ENCODE measurements at places on chromosomes 6 and 20.
A peak's percentile ranks its signal among the peaks of the same experiment; 100 is the strongest.

DNA sequence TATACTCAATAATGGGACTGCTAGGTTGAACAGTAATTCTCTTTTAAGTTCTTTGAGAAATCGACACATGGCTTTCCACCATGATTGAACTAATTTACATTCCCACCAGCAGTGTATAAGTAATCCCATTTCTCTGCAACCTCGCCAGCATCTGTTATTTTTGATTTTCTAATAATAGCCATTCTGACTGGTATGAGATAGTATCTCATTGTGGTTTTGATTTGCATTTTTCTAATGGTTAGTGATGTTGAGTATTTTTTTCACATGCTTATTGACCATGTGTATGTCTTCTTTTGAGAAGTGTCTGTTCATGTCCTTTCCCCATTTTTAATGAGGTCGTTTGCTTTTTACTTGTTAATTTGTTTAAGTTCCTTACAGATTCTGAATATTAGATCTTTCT is 66.5 kb downstream of the STK4 start:
- DNase-seq = no peak

GRCh38 chr6:165231581-165232561 is 77.5 kb downstream of the C6orf118 start:
- DNase-seq = peak; percentile 66

DNA sequence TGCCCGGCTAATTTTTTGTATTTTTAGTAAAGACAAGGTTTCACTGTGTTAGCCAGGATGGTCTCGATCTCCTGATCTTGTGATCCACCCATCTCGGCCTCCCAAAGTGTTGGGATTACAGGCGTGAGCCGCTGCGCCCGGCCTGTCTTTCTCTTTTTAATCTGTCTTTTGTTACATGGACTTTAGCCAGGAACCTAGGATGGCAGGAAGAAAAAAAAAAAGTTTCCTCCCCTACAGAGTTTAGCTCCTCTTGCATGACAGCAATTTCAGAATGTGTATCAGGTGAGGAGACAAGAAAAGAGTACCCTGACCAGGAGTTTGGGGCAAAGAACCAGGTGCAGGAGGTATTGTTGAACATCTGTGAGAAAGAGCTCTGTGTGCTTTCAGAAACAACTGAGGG is 21.4 kb upstream of the TXLNB start:
- DNase-seq = no peak

GRCh38 chr20:63061771-63062100 is 55.0 kb upstream of the BHLHE23 start:
- DNase-seq = no peak

DNA sequence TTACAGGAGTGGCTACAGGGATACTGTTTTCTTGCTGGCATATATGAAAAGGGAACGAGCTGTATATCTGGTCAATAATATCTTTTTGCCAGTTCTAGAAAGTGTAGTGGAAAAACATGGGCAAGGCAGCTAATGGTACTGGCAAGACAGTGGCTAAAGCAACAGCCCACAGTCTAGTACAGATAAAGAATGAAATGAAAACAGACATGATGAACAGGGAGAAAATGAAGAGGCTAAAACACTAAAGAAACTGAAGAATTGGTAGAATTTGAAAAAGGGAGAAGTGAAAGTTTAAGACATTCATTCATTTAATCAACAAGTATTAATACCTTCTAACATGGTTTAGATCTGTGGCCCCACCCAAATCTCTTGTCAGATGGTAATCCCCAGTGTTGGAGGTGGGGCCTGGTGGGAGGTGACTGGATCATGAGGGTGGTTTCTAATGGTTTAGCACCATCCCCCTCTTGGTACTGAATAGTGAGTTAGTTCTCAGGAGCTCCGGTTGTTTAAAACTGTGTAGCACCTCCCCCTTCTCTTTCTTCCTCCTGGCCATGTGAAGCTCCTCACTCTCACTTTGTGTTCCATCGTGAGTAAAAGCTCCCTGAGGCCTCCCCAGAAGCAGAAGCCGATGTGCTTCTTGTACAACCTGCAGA is 18.1 kb downstream of the FAM184A start:
- DNase-seq = no peak

- DNase-seq = peak; percentile 66
Measured at GRCh38 chr6:108127826-108128225, 38.0 kb upstream of the NR2E1 start.

DNA sequence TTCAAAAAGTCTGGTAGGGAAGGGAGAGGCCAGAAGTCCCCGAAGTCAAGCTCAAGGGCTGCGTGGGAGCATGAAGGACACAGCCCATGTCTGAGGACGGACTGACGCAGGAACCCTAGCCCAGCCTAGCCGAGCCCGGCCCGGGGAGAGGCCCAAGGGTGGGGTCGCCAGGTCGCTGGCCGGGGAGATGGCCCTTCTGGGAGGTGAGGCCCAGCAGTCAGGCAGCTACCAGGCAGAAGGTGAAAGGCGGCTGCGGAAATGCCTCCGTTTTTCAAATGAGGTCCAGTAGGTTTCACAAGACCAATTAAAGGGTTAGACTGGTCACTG is 44.6 kb downstream of the WDR27 start:
- DNase-seq = no peak

DNA sequence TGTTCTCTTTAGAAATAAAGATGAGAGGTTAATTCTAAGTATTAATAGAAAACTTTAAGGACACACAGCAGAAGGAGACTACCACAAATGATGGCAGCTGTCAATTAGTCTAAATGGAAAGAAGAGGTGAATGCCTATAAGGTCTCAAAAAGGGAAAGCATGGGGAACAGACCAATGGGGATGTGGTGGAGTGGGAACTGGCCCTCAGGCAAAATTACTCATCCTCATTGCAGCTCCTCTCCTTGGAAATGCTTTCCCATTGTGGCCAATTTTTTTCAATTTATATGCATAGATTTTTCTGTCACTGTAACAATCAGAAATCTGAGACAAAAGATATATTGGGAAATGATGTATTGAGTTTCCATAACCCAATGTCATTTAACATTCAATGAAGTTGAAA is 222.9 kb upstream of the DEFB112 start:
- DNase-seq = no peak

- DNase-seq = peak; percentile 99
Measured at GRCh38 chr6:80548532-80548931, 442.1 kb downstream of the BCKDHB start.

- DNase-seq = no peak
Measured at GRCh38 chr6:34025112-34025807, 120.6 kb downstream of the GRM4 start.

- DNase-seq = peak; percentile 100
Measured at GRCh38 chr6:30752157-30752927, 8.0 kb upstream of the IER3 start.

- DNase-seq = no peak
Measured at GRCh38 chr6:160117137-160117536, 4.5 kb upstream of the SLC22A1 start.

- no peak for DNase-seq
Measured at GRCh38 chr6:156639009-156639721, 138.0 kb upstream of the ARID1B start.

DNA sequence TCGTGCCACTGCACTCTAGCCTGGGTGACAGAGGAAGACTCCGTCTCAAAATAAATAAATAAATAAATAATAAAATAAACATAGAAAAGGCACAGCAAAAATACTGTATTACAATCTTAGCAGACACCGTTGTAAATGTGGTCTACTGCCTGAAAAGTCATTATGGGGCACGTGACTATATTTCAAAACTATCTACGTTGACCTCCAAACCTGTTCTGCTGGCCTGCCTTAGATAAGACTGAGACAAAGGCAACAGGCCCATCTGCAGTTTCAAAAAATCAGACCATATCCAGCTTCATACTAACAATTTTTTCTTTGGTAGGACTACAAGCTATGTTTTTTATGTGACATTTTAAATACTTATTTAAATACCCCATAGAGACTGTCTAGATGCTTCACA is 59.1 kb downstream of the AGPAT4 start:
- DNase-seq = no peak

DNA sequence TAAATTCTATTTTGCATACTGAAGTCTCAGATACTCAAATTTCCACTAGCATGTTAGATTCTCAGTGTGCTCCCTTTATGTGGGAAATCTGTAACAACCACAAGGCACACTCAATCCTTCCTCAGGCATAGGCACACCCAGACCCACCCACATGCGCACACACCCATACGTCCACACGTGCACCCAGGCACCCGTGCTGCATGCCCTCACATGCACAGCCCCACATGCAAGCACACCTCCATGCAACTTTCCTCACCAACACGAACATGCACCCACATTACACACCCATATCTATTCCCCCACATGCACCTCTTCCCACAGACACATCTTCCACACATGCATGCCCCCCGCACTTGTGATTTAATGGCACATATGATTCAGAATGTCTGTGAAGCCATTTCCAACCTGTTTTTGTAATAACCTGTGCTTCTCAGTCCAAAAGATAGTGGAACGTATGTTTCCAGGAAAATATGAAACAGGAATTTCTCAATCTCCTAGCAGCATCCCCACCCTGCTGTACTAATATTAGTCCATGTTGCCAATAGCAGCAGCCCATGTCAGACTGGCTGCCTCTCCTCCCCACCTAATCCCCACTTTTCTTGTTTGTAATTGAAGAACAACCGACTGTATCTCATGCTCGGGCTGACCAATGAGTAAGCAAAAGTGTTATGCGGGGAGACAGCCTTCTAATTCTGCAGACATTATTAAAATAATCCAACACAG is 11.3 kb upstream of the CYP24A1 start:
- DNase-seq = no peak

- DNase-seq = no peak
Measured at GRCh38 chr20:44314870-44315269, 3.9 kb upstream of the FITM2 start.

- DNase-seq = no peak
Measured at GRCh38 chr20:37229357-37229756, 32.3 kb downstream of the GHRH start.

- DNase-seq = no peak
Measured at GRCh38 chr20:53657732-53658131, 64.1 kb upstream of the ZNF217 start.

DNA sequence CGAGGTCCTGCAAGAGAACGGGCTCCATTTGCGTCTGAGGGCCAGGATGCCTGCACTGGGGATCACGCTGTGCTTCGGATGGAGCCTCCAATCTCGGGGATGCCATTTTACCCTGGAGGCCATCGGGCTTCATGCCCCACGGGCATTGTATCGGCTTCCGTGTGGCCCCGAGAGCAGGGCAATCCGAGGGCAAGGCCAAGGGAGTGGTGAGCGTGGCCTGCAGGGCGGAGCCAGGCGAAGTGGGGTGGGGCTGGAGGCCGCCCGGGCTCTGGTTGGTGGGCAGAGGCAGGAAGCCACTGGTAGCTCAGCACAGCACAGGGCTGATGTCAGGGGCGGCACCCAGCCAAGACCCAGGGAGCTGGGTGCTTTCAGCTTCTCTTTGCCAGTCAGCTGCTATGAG is 57.5 kb upstream of the BHLHE23 start:
- DNase-seq = no peak
